ENCODE measurements at places on chromosomes 11 and 22. TPM values are rescaled to one million over a fixed set of nuclear protein-coding genes. Genes with fewer than 3 reads are reported as not detected.

- no peak for DNase-seq
- H3K36me3 ChIP-seq, result peaks cover 22% of the 10 kb centered on the region
- peaks cover 14% of the 10 kb centered on the region for H3K4me1 ChIP-seq
- H3K4me3 ChIP-seq, result no peak overlapping the region
- H3K27me3 ChIP-seq, result no peaks in the 10 kb centered on the region
These were observed 5.7 kb upstream of the SIDT2 start for GRCh38 chr11:117172724-117173421.

- no peak overlapping the region for H3K4me3 ChIP-seq
- no peak for DNase-seq
- no peaks in the 10 kb centered on the region for H3K27me3 ChIP-seq
- peaks cover 31% of the 10 kb centered on the region for H3K4me1 ChIP-seq
- H3K36me3 ChIP-seq, result peaks cover 7% of the 10 kb centered on the region
These were observed 54.7 kb upstream of the TCF20 start for GRCh38 chr22:42324990-42325710.

Gene APOA4
- total RNA-seq, result not detected

GRCh38 chr11:110985547-110985946 lies 260.0 kb upstream of the POU2AF2 start:
- H3K27ac ChIP-seq, result no peak overlapping the region
- peaks cover 4% of the 10 kb centered on the region for H3K27me3 ChIP-seq
- no peak for DNase-seq
- H3K4me1 ChIP-seq, result no peaks in the 10 kb centered on the region

GRCh38 chr11:93589347-93589746 lies 46.2 kb upstream of the SMCO4 start:
- no peaks in the 10 kb centered on the region for H3K4me1 ChIP-seq
- H3K27me3 ChIP-seq, result peaks cover 7% of the 10 kb centered on the region
- DNase-seq, result no peak
- H3K27ac ChIP-seq, result no peak overlapping the region
- H3K36me3 ChIP-seq, result no peaks in the 10 kb centered on the region

GRCh38 chr22:33025675-33026074 lies 32.5 kb downstream of the SYN3 start:
- H3K27me3 ChIP-seq, result no peaks in the 10 kb centered on the region
- no peak for DNase-seq
- H3K4me3 ChIP-seq, result no peak overlapping the region
- H3K27ac ChIP-seq, result no peak overlapping the region

Gene OR5D14
- not detected for total RNA-seq

Gene ROBO4
- total RNA-seq, result 0.05 TPM

Gene TMPRSS4
- total RNA-seq, result 0.50 TPM

DNA sequence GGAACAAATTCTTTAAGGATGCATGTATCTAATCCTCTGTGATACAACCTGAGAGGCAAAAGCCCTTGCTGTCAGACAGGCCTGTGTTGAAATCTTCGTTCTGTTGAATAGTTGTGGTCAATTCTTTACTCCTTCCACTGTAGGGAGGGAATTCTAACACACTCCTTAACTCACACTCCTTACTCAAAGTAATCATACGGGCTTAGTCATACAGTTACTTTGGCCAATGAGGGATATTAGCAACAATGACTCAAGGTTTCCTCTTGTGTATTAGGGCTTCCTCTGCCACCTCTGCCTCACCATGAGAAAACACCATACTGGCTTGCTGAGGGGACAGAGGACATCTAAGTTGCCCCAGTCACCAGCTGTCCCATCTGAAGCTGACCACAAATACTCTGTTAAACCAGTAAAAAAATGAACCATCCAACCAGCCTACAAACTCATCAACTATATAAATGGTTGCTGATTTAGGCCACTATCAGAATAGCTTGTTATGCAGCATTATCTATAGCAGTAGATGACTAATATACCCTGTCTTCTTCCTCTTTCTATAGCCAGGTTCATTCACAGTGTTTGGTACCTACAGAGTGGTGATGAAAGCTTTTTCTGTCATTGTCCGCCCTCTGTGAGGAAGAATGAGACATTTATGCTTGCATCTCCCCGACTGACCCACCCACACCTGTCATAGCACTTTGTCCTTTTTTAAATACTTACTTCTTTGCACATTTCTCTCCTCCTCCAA lies 322.8 kb upstream of the SYN3 start:
- H3K27ac ChIP-seq, result no peak overlapping the region
- no peaks in the 10 kb centered on the region for H3K4me1 ChIP-seq
- H3K36me3 ChIP-seq, result no peaks in the 10 kb centered on the region
- no peaks in the 10 kb centered on the region for H3K27me3 ChIP-seq
- H3K4me3 ChIP-seq, result no peak overlapping the region
- no peak for DNase-seq

DNA sequence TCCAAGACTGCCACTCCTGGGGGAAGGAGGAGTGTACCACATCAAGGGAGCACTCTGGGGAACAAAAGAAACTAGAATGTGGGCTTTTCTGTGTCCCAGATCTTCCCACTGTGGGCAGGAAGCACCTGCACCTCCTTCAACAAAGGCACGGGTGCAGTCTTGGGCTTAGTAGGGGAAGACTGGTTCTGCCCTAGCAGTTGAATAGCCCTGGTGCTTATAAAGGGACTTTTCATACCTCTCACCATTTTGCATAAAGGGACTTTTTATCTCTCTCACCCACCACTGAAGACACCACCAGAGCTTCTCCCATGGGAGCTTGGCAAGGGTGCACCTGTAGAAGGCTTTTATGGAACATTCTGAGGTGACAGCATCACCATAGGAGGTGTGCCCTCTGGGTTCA lies 65.8 kb upstream of the MS4A8 start:
- H3K4me3 ChIP-seq, result no peak overlapping the region
- H3K27ac ChIP-seq, result no peak overlapping the region
- no peak for DNase-seq

Gene PISD
- 28.8 TPM for total RNA-seq

Gene RFPL3
- total RNA-seq, result not detected

Gene PANX2
- 0.10 TPM for total RNA-seq

Gene CALCA
- total RNA-seq, result not detected

- H3K4me1 ChIP-seq, result no peaks in the 10 kb centered on the region
- no peak for DNase-seq
- no peaks in the 10 kb centered on the region for H3K36me3 ChIP-seq
- no peak overlapping the region for H3K27ac ChIP-seq
- H3K27me3 ChIP-seq, result peaks cover 10% of the 10 kb centered on the region
These were observed 62.0 kb downstream of the C11orf91 start for GRCh38 chr11:33638608-33639007.

Gene C11orf16
- total RNA-seq, result not detected

DNA sequence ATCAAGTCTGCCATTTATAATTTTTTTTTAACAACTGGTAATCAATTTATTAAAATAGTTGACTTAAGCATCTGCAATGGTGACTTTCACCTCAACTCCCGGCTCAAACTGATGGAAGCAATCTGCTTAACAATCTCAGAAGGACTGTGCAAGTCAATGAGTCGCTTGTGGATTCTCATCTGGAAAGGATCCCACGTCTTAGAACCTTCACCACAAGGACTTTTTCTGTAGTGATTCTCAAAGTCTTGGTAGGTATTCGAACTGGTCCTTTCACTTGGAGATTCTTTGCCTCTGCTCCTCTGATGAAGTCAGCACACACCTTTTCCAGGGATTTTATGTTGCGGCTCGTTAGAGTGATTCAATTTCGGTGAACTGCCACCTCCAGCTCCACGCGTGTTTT lies 7.3 kb downstream of the RSF1 start:
- H3K27me3 ChIP-seq, result no peaks in the 10 kb centered on the region
- peaks cover 28% of the 10 kb centered on the region for H3K4me1 ChIP-seq
- H3K36me3 ChIP-seq, result peaks cover 50% of the 10 kb centered on the region
- no peak overlapping the region for H3K4me3 ChIP-seq
- no peak for DNase-seq
- H3K27ac ChIP-seq, result no peak overlapping the region

Gene OR5AR1
- not detected for total RNA-seq

DNA sequence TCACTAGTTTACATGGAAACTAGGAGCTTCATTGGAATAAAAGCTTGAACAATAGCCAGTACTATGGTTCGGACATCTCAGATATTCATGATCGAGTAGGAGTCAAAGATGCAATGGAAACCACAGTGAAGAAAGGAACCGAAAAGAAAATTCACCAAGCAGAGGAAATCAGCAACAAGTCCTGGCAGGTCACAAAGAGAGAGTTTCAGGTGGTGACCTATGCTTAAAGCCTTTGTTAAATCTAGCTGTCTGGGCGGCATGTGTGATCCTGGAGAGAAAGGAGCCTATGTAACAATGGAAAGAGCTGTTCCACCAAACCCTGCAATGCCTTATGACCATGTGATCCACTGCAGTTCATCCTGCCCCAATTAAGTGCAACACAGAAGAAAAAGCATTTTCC lies 68.9 kb upstream of the POU2AF2 start:
- H3K4me1 ChIP-seq, result peaks cover 6% of the 10 kb centered on the region
- H3K27me3 ChIP-seq, result peaks cover 2% of the 10 kb centered on the region
- H3K27ac ChIP-seq, result no peak overlapping the region
- no peak overlapping the region for H3K4me3 ChIP-seq
- no peak for DNase-seq

- no peak overlapping the region for H3K27ac ChIP-seq
- H3K36me3 ChIP-seq, result no peaks in the 10 kb centered on the region
- H3K27me3 ChIP-seq, result no peaks in the 10 kb centered on the region
- H3K4me1 ChIP-seq, result no peaks in the 10 kb centered on the region
These were observed 70.0 kb downstream of the SGSM1 start for GRCh38 chr22:24875862-24876506.

- peaks cover 5% of the 10 kb centered on the region for H3K27me3 ChIP-seq
- peak overlapping the region; percentile 93 for H3K27ac ChIP-seq
- DNase-seq, result no peak
- peaks cover 35% of the 10 kb centered on the region for H3K4me1 ChIP-seq
These were observed 937 bp upstream of the FAM168A start for GRCh38 chr11:73598719-73599379.

GRCh38 chr22:49208004-49208402 lies 619.7 kb downstream of the BRD1 start:
- no peaks in the 10 kb centered on the region for H3K27me3 ChIP-seq
- no peaks in the 10 kb centered on the region for H3K4me1 ChIP-seq
- H3K36me3 ChIP-seq, result no peaks in the 10 kb centered on the region

- no peak overlapping the region for H3K4me3 ChIP-seq
- peaks cover 3% of the 10 kb centered on the region for H3K4me1 ChIP-seq
- DNase-seq, result peak; percentile 16
- H3K36me3 ChIP-seq, result no peaks in the 10 kb centered on the region
- H3K27ac ChIP-seq, result no peak overlapping the region
These were observed 65.8 kb downstream of the LRRC32 start for GRCh38 chr11:76604626-76605241.

GRCh38 chr11:126489836-126490660 lies 134.6 kb downstream of the ST3GAL4 start:
- H3K27me3 ChIP-seq, result peaks cover 3% of the 10 kb centered on the region
- H3K4me3 ChIP-seq, result no peak overlapping the region
- H3K27ac ChIP-seq, result no peak overlapping the region

Gene CEND1
- 1.9 TPM for total RNA-seq

Gene APOA5
- not detected for total RNA-seq

Gene MRGPRX4
- not detected for total RNA-seq

DNA sequence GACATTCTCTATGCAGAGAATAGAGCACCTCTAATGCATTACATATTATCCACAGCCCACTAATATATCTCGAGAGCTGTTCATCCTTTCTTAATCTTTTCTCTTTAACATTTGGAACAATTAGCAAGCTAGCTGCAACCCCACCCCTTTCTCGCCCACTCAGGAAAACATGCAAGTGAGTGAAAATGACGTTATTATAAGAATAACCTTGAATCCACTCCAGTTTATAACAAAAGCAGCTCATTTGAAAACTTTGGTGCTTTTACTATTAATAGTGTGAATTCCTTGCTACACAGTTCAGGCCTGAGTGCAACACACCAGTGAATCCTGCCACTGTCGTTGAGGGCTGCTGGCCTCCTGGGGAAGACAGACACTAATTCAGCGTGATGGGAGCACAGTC lies 63.3 kb upstream of the BMAL1 start:
- no peak overlapping the region for H3K4me3 ChIP-seq
- H3K4me1 ChIP-seq, result peaks cover 3% of the 10 kb centered on the region
- peaks cover 10% of the 10 kb centered on the region for H3K27me3 ChIP-seq
- H3K36me3 ChIP-seq, result no peaks in the 10 kb centered on the region
- DNase-seq, result no peak

DNA sequence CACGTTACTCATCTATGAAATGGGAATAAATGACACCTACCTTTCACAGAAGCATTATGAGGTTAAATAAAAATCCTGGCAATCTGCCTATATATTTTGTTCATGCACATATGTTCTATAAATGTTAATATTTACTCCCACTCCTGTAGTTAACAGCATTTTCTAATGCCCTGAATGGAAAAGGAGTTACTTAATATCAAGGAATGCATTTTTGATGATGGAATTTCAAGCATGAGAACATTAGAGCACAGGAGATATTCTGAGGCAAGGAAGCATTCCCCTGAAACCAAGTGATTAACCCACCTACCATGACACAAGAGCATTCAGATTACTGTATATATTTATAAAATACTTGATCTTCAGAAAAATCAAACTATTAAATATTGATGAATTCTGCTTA lies 102.1 kb downstream of the ARHGAP32 start:
- no peaks in the 10 kb centered on the region for H3K36me3 ChIP-seq
- no peak overlapping the region for H3K27ac ChIP-seq
- no peaks in the 10 kb centered on the region for H3K27me3 ChIP-seq
- H3K4me3 ChIP-seq, result no peak overlapping the region

GRCh38 chr22:31635638-31636306 lies 26.2 kb downstream of the PISD start:
- H3K4me3 ChIP-seq, result no peak overlapping the region
- no peaks in the 10 kb centered on the region for H3K27me3 ChIP-seq
- peak overlapping the region; percentile 61 for H3K27ac ChIP-seq
- H3K36me3 ChIP-seq, result no peaks in the 10 kb centered on the region

- no peaks in the 10 kb centered on the region for H3K4me1 ChIP-seq
- no peak for DNase-seq
- no peak within 1 kb of the TSS for H3K27ac ChIP-seq
- H3K36me3 ChIP-seq, result no peaks in the 10 kb centered on the region
- H3K4me3 ChIP-seq, result no peak within 1 kb of the TSS
These were observed at the start of gene RBMXL2 for GRCh38 chr11:7088921-7089320. RBMXL2 (plus strand) TSS chr11:7088998; CDS start chr11:7089121, 123 bp downstream.

- DNase-seq, result no peak
- no peak overlapping the region for H3K4me3 ChIP-seq
- H3K36me3 ChIP-seq, result no peaks in the 10 kb centered on the region
- no peaks in the 10 kb centered on the region for H3K4me1 ChIP-seq
These were observed 230.4 kb downstream of the ST3GAL4 start for GRCh38 chr11:126585774-126586491.

GRCh38 chr11:76062733-76063132 lies 143.6 kb downstream of the WNT11 start:
- no peaks in the 10 kb centered on the region for H3K4me1 ChIP-seq
- DNase-seq, result no peak
- no peaks in the 10 kb centered on the region for H3K27me3 ChIP-seq
- H3K36me3 ChIP-seq, result peaks cover 10% of the 10 kb centered on the region

GRCh38 chr11:69099180-69099579 lies 50.4 kb downstream of the TPCN2 start:
- H3K36me3 ChIP-seq, result no peaks in the 10 kb centered on the region
- peaks cover 2% of the 10 kb centered on the region for H3K27me3 ChIP-seq
- peaks cover 6% of the 10 kb centered on the region for H3K4me1 ChIP-seq
- H3K27ac ChIP-seq, result no peak overlapping the region
- no peak for DNase-seq

Gene HOATZ
- 0.37 TPM for total RNA-seq

GRCh38 chr11:105070306-105070705 lies 25.2 kb upstream of the CARD16 start:
- peak overlapping the region; percentile 32 for H3K4me3 ChIP-seq
- DNase-seq, result no peak
- no peaks in the 10 kb centered on the region for H3K36me3 ChIP-seq
- peaks cover 17% of the 10 kb centered on the region for H3K4me1 ChIP-seq

All from activated CD8-positive, alpha-beta T cell treated with anti-CD3 and anti-CD28 coated beads, Interleukin-2, amount 10 ng/mL, durations not matched to agents 7 days and 5 days (primary cell).